ENCODE measurements at places on chromosomes 3 and 15. TPM values are rescaled to one million over a fixed set of nuclear protein-coding genes. Genes with fewer than 3 reads are reported as not detected.

The RTP4 gene
- not detected for total RNA-seq

The UPK1B gene
- total RNA-seq: 12.9 TPM

The TMEM108 gene
- not detected for total RNA-seq

The SNX22 gene
- total RNA-seq: 0.90 TPM

The KNSTRN gene
- 53.2 TPM for total RNA-seq

The PLSCR2 gene
- total RNA-seq: not detected

The LSAMP gene
- total RNA-seq: 0.18 TPM

The FEZF2 gene
- not detected for total RNA-seq

The ANO10 gene
- 20.6 TPM for total RNA-seq

The SEMA7A gene
- 2.3 TPM for total RNA-seq

The FBXW12 gene
- total RNA-seq: not detected

All from A549 treated with CORT108297 at 1 μM for 4 hours (cell line).